ENCODE measurements at places on chromosomes 5 and 9.

GRCh38 chr9:116387934-116388698 is 234.5 kb downstream of the PAPPA start:
- DNase-seq, result no peak

DNA sequence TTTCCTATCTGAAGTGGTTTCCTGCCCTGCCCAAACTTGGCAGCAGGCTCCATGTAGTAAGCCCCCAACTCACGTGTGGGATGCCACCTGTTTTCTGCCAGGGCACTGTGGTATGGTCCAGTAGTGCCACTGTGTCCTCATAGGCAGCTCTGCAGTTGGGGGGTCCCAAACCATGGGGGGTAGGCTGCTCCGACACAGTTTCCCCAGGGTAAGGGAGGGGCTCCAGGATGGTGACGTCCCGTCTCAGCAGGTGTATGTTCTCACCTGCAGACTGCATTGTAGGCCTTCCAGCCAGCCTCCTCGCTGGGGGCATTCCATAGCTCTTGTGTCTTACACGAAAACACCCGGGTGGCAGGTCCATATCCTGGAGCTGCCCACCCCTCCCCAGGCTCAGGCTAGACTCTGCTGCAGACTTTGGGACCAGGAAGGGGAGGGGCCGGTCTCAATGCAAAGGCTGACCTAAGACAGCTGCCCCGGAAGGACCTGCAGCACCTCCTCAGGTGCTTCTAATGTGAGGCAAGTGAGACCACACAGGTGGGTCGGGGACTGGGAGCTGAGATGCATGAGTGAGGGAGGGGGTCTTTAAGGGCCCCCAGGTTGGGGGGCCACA is 330.5 kb upstream of the IRX4 start:
- no peak for DNase-seq

- DNase-seq, result peak; percentile 77
Observed at GRCh38 chr9:129495620-129496472, 125.1 kb downstream of the C9orf50 start.

DNA sequence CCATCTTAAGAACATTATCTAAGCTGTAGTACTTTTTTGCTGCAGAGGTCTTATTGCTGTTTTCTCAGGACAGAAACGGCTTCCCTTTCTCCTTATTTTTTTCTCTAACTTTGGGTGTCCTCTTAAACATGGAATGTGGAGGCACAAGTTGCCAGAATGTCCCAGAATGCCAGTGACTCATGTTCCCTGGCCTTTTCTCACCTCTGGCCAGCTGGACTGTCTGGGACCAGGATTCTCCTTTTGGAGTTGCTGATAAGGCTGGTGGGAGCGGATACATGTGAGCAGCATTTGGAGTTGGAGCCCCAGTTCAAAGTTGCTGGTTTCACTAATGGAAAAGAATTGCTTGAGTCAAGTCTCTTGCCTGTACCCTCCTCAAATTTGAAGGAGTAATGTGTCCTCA is 112.8 kb downstream of the ARHGAP26 start:
- no peak for DNase-seq

GRCh38 chr9:26013199-26013598 is 335.0 kb upstream of the TUSC1 start:
- no peak for DNase-seq

DNA sequence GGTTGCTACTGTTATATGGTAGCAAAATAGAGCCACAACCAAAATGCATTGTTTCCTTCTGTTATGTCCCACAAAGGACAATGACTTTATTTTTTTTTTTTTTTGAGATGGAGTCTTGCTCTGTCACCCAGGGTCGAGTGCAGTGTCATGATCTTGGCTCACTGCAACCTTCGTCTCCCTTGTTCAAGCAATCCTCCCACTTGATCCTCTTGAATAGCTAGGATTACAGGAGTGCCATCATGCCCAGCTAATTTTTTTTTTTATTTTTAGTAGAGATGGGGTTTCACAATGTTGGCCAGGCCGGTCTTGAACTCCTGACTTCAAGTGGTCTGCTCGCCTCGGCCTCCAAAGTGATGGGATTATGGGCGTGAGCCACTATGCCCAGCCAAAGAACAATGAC is 527.7 kb upstream of the SGCD start:
- DNase-seq, result no peak

DNA sequence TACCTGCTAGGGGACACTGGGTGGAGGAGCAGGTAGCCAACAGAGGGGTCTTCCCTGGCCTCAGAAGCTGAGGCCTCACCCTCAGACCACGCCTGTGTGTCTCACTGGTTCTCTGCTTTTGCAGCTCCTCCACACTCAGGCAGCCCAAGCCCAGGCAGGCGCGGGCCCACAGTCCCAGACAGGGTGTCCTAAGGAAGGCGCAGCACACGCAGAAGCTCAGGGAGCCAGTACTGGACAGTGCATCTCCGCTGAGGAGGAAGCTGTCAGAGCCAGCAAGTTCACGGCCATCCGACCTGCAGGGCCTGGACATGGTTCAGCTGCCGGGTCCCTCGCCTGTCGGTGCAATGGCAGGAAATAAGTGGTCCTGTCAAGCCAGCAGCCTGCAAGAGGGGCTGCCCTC is 25.3 kb downstream of the CFAP90 start:
- DNase-seq, result no peak

DNA sequence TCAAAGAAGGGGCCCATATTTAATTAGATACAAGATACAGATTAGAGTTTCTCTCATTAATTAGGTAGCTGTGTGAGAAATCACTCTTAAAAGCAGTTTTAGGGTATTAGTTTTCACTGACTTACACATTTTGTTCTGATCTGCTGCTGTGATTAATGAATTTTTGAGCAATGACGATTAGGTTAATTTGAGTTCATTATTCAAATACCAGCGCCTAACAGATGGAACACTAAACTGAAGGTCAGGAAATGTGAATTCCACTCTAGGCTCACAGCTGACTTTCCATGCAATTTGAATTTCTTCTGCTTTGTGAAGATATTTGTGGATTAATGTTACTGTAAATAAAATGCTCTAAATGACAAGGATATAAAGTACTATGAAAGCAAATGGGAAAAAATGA is 380.6 kb downstream of the ADGRV1 start:
- no peak for DNase-seq

DNA sequence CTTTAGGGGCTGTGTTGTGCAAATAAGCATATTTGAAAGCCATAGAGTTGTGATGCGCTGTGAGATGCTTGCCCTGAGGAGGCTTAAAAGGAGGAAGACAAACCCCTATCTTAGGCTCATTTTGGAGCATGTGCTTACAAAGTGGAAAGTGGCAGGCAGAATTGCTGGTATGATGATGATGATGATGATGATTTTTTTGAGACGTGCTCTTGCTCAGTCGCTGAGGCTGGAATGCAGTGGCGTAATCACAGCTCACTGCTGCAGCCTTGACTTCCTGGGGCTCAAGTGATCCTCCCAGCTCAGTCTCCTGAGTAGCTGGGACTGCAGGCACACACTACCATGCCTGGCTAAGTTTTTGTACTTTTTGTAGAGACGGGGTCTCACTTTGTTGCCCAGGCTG is 1.7 kb downstream of the CNOT8 start:
- DNase-seq, result no peak

DNA sequence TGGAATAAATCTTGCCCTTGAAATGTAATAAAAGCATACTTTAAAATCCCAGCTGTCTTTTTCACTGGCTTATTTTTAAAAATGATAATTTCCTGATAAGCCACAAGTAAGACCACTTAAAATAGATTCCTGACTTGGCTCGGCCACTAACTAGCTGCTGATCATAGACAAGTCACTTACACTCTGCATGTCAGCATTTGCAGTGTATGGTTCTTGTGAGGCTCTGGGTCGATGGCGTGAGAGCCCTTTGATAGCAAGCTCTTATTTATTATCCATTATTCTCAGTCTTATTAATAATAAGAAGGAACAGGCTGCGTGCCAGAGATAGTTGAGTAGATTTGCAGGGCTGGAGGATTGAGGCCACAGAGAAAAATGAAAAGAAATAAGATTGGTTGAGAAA is 110.7 kb upstream of the IL12B start:
- no peak for DNase-seq

GRCh38 chr9:135756576-135756975 is 54.6 kb downstream of the KCNT1 start:
- DNase-seq, result no peak

DNA sequence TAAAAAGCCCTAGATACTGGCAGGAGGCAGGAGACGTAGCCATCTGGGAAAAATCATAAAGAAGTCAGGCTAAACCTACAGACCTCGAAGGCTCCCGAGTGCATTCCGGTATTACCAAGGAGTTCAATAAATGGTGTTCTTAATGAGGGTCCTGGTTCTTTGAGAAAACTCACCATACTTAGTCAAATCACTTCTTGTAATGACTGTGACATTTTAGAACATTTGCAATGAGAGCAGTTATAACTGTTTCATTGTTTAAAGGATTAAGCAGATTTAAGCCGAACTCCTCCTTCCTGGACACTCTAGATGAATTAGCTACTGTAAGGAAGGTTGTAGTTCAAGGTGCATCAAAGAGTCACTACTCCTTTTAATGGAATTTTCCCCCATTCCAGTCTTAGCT is 67.8 kb downstream of the EFNA5 start:
- no peak for DNase-seq

GRCh38 chr5:132481596-132482211 is 8.9 kb downstream of the IRF1 start:
- DNase-seq, result no peak

DNA sequence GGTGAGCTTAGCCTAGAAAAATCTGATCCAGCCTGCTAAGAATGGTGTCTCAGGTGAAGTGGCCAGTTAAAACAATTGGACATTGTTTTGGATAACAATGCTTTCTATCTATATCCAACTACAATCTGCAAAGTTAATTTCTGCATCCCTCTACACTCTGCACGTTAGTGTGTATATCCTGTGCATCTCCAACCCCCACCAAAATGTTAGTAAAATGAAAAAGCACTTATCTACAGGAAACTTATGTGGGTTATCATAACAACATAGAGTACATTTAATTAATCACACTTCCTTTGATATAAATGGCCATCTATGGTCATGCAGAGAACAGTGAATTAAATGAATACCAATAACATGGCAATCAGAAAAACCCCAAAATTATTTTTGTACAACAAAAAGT is 158.7 kb downstream of the NFIB start:
- no peak for DNase-seq

GRCh38 chr9:17578911-17579793 is at the start of gene SH3GL2:
Gene SH3GL2 (plus strand): TSS chr9:17579066.
- no peak for DNase-seq

- no peak for DNase-seq
Observed at GRCh38 chr5:170430866-170431437, 41.8 kb upstream of the KCNMB1 start.

- no peak for DNase-seq
Observed at GRCh38 chr5:116062352-116062751, 22.5 kb upstream of the COMMD10 start.

- no peak for DNase-seq
Observed at GRCh38 chr9:69331444-69331843, 6.4 kb downstream of the ENTREP1 start.

DNA sequence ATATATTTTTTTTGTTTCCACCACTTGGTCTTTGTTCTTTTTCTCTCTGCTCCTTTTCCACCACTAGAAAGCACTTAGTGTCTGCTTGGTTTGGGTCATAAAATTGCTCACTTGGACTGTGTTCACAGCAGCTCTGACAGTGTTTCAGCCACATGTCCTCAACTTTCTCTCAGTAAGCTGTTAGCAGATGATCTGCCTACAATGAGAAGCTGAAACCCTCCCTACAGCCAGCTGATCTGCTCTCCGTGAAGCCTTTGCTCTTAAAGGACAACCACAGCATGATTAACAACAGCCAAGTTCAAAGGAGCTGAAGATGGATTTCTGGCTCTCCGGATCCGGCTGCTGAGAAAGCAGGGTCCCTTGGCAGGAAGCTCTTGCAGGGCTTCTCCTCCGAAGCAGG is 31.6 kb downstream of the PRLR start:
- no peak for DNase-seq

DNA sequence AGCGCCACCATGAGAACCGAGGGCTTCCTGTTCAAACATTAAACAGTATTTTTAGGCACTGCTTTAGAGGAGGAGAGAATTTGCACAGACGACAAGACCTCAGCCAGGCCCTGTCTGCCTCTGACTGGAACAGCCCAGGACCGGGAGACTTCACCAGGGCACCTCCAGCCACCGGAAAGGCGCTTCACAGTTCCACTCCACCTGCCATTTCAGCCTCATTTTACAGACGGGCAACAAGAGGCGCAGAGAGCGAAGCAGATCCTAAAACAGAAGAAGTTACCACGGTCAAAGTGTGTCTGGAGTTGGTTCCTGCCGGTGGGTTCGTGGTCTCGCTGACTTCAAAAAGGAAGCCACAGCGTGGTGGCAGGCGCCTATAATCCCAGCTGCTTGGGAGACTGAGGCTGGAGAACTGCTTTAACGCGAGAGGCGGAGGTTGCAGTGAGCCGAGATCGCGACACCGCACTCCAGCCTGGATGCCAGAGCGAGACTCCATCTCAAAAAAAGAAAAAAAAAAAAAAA is 28.4 kb downstream of the COL23A1 start:
- DNase-seq, result no peak

DNA sequence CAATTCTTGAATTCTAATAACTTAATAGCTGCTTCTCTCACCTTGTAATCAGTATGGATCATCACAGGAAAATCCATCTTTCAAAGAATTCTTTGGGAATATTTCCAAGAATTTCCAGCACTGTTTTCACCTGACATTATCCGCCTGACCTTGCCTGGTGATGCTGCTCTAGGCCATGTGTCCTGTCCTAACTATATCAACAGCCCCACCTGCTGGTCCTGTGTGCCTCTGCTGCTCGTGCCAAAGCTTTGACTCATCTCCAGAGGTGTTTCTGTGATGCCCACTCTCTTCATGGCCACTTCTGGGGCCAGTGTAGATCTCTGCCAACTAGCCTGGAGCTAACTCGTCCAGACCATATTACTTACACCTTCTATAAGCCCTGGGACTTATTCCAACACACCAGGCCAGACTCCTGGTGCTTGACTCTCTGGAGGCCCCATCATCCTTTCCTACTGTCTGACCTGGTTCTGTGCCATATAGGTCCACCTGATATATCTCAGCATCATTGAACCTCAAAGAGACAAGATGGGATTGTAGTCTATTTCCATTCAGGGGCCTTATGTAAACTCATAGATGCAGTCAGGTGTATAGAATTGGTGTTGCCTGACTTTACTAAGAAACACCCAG is 67.5 kb upstream of the CKMT2 start:
- peak; percentile 11 for DNase-seq

DNA sequence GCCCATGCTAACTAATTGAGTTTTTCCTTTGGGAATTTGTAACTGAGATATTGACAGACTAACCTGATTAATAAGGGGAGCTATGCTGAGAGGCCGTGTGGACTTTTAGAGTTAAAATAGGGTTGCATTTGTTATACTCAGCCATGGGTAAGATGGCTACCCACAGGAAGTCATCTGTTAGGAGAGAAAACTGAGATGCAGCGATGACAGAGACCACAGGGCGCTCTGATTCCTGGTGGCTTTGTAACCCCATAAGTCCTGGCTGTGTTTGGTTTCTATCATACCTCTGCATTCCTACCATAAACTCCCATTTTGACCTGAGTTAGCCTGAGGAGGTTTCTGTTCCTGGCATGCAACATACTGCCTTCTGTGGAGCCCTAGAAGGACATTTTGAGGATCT is 19.5 kb upstream of the PANK3 start:
- no peak for DNase-seq
